ENCODE measurements at places on chromosomes 13 and 19.

DNA sequence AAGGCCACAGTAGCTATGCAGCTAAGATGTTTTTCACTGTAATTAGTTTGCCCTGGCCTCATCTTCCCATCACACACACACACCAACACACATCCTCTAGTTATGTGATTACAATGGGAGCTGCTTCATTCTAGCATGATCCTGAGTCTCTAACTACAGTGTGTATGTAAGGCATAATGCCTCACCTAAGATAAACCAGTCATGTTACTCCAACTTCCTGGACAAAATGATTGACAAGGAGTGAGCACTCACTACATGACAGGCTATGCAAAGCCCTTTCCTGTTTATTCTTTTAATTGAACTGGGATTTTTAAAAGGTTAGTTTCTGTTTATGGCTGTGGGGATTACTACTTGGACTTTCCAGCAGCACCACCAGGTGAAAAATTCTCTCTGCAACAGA is 400.8 kb upstream of the ATXN8OS start:
- no peak for DNase-seq

- peak; percentile 72 for DNase-seq
Observed at GRCh38 chr19:8208922-8209461, at the start of gene CERS4. Gene CERS4 (plus strand): TSS chr19:8209370. CDS start chr19:8251077, 41,707 bp downstream.

- no peak for DNase-seq
Observed at GRCh38 chr13:24133021-24133795, 27.3 kb upstream of the SPATA13 start.

DNA sequence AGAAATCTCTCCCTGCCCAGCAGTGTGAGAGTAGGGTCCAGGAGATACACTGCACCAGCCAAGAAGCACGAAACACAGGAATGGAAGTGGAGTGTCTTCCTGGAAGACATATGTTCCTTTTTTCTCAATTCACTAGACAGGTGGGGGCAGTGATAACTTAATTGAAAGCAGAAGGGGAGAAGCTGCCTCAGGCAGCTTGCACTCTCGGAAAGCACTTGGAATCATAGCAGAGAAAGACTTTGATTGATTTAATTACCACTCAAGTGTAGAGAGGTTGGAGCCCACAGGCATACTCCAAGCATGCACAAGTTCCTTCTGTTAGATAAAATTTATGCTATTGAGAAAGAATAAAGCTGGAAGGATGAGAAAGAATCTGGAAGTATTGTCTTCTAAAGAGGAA is 249.4 kb downstream of the SLITRK6 start:
- no peak for DNase-seq
